ENCODE measurements at places on chromosomes 6 and 20.
A peak's percentile ranks its signal among the peaks of the same experiment; 100 is the strongest.

GRCh38 chr20:19348582-19348981 is 136.1 kb downstream of the SLC24A3 start:
- no peak for DNase-seq

DNA sequence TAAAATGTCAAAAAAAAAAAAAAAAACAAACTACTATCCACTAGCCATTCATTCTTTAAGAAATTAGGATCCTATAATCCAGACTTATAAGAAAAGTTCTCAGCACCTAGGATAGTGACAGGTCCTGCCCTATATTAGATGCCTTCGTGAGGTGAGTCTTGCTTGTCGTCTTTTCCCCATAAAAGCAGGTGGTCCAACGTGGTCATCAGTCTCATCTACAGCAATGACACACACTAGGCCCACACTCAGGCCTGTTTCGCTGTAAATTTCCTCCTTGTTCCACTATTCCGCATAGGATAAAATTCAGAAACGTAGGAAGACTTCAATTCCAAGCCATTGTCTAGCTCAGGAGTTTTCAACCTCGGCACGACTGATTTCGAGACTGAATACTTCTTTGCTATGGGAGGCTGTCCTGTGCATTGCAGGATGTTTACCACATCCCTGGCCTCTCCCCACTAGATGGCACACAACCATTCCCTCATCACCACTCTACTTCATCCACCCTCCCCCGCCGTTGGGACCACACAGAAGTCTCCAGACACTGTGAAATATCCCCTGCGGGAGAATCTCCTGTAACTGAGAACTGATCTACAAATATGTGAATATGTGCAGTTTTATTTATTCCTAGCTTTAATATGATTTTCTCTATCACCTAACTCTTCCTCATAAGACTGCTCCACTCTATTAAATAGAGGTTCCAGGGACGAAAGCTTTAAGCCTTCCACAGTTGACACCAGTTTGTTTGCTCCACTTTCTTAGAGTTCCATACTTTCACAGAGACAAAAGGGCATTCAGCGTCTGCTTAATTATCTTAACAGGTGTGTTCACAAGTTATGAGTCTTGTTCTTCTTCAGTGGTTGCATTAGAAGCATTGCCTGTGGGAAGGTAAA is 346.3 kb downstream of the BMP2 start:
- DNase-seq = no peak

GRCh38 chr20:1174787-1175186 is 10.0 kb downstream of the TMEM74B start:
- DNase-seq = no peak

DNA sequence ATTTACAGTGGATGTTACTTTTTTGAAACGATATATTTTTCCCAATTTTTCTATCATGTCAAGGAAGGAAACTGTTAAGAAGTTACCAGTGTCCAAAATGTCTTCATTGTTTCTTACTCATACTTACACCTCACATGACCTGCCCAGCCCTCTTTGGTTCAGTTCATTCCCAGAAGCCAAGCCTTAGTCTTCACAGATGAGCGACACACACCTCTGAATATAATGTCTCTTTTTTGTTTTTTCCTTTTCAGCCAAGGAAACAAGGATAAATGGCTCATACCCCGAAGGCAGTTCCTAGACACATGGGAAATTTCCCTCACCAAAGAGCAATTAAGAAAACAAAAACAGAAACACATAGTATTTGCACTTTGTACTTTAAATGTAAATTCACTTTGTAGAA is 225.2 kb downstream of the SMOC2 start:
- DNase-seq = no peak

GRCh38 chr20:54199721-54200176 is 8.1 kb upstream of the PFDN4 start:
- DNase-seq = peak; percentile 79

GRCh38 chr20:58003525-58003924 is 224.9 kb downstream of the ANKRD60 start:
- DNase-seq = no peak

DNA sequence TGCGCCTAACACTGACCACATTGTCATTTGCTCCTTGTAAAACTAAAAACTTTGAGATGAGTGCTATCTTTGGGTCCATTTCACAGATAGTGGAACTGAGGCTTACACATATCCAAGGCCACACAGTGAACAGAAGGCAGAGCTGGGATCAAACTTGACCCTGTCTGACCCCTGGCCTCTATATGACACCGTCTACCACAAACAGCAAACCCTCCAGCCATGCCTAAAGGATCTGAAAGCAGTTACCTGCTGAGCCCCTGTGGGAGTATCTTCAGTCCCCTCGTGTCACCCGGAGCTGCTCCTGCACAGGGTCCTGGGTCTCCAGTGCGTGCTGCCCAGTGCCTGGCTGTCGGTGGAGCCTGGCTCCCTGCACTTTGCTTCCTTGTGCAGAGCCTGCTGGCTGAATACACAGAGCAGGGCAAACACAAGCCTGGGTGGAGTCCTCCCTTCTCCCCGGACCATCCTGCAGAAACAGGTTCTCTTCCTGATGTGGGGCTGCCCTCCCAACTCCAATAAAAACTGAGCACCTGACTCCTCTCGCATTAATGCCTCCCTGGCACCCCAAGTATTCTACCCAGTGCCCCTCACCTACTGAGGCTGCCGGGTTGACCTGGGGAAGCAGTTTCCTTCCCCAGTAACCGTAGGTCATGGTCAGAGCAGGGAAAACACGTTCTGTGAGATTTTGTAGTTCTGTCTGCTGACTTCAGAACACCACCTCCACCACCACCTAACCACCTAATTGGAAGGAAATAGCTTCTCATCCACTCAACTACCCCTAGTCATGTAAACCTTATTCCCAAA is at the start of gene BCAS1:
Gene BCAS1 (minus strand): TSS at position 408 of the 801 bp plus-strand sequence. CDS start 11,876 bp downstream, outside the sequence.
- no peak for DNase-seq

GRCh38 chr6:36752187-36752885 is 54.7 kb downstream of the RAB44 start:
- DNase-seq = peak; percentile 40

DNA sequence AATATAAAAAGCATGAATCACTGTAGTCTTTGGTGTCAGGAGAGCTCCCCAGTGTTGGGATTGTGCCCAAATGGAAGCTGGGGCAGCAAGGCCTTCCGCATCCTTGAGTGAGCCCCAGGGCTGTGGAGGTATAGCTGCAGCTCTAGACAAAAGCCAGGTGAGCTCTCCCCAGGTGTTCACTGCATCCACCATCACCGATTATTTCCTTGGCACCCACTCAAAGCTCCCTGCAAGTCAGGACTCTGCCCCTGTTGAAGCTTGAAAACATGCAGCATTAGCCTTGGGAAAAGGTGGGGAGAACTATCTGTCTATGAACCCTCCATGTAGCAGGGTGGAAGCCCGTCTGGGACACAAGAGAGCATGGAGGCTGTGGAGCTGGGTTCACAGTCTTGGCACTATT is 228.8 kb downstream of the BMP7 start:
- DNase-seq = no peak

GRCh38 chr20:52621401-52621800 is 350.8 kb upstream of the TSHZ2 start:
- no peak for DNase-seq

DNA sequence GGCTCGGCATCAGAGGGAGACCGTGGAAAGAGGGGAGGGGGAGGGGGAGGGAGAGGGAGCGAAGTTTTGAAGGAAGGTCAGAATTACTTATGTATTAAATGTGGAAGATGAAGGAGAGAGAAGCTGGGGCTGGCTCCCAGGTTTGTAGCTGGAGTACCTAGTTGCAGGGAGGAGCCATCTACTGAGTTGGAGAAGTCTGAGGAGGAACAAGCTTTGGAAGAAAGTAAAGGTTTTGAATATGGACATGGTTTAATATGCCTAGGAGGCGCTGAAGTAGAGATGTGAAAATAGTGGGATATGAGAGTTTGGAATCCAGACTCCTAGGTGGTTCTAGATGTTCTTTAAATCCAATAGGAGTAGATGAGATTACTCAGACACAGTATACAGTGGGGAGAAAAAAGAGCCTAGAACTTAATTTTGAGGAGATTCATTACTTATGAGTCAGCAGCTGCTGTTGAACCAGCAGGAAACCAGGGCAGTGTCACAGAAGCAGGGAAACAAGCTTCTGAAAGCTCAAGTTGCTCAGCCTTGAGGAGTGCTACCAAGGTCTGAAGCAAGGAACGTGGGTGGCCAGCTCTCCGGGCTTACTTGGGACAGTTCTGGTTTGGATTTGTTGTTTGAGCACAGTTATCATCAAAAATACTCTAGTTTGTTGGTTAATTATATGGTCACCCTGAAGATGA is 149.3 kb downstream of the UTRN start:
- no peak for DNase-seq

- DNase-seq = no peak
Observed at GRCh38 chr6:81750200-81750599, 2.3 kb downstream of the TENT5A start.

GRCh38 chr6:40340196-40340595 is 247.0 kb downstream of the LRFN2 start:
- DNase-seq = no peak

DNA sequence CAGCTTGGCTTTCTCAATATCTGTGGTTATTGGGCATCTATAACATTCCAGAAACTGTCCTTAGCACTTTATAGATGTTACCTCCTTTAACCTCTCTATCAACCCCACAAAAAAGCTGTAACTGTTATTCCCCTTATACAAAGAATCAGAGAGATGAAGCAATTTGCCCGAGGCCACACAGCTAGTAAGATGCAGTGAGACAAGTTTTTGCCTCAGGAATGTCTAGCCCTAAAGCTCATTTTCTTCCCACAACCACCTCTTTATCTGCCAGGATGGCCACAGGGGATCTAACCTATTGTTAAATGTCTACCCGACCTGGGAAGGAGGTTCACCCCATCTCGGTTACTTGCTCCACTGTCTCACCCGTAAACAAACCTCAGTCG is 31.9 kb upstream of the TCP11 start:
- DNase-seq = no peak

GRCh38 chr6:163354761-163355425 is 59.6 kb upstream of the QKI start:
- no peak for DNase-seq

DNA sequence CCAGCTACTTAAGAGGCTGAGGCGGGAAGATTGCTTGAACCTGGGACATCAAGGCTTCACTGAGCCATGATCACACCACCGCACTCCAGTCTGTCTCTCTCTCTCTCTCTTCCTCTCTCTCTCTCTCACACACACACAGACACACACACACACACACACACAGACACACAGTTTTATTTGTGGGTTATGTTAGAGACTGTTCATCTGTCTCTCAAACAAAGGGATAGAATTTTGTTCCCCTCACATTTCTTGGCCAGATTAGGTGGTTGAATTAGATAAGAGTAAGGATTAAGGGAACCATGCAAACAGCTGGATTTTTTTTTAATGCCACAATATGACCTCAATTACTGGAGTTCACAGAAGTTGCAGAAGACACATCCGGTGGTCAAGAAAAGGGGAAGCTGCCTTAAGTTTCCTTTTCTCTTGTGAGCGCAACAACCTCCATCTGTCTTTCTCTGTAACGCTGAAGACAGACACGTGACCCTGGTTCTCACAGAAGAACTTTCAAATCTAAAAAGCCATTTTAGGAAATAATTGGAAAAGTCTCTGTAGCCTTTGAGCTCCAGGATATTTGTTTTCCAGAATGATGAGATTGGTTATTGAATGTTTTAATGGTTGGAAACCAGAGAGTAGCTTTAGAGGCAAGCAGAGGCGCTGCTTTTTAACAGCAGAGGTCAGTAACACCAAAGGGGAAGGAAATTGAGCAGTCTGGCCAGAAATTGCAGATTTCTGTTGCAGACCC is 32.9 kb upstream of the LGSN start:
- DNase-seq = no peak

DNA sequence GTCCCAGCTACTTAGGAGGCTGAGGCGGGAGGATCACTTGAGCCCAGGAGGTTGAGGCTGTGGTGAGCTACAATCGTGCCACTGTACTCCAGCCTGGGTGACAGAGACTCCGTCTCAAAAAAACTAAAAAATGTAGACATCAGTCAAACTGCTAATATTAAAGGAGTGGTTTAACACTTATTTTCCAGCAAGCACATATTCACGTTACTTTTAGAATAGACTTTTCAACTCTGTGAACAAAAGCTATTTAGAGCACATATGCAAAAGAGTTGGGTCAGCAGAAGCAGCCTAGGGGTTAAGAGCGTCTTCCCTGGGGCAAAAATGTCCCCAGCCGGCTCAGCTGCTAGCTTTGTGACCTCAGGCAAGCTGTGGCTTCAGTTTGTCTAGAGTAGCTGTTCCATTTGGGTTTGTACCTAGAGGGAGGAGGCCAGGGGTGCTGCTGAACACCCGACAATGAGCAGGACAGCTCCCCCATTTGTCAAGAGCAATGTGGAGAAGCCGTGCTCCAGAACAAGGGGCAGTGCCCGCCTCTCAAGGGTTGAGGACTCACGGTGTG is 62.5 kb upstream of the PTGIS start:
- no peak for DNase-seq

- DNase-seq = no peak
Observed at GRCh38 chr6:157403686-157404051, 22.7 kb downstream of the ZDHHC14 start.

GRCh38 chr20:60138256-60139220 is 180.3 kb downstream of the CDH26 start:
- DNase-seq = peak; percentile 52

DNA sequence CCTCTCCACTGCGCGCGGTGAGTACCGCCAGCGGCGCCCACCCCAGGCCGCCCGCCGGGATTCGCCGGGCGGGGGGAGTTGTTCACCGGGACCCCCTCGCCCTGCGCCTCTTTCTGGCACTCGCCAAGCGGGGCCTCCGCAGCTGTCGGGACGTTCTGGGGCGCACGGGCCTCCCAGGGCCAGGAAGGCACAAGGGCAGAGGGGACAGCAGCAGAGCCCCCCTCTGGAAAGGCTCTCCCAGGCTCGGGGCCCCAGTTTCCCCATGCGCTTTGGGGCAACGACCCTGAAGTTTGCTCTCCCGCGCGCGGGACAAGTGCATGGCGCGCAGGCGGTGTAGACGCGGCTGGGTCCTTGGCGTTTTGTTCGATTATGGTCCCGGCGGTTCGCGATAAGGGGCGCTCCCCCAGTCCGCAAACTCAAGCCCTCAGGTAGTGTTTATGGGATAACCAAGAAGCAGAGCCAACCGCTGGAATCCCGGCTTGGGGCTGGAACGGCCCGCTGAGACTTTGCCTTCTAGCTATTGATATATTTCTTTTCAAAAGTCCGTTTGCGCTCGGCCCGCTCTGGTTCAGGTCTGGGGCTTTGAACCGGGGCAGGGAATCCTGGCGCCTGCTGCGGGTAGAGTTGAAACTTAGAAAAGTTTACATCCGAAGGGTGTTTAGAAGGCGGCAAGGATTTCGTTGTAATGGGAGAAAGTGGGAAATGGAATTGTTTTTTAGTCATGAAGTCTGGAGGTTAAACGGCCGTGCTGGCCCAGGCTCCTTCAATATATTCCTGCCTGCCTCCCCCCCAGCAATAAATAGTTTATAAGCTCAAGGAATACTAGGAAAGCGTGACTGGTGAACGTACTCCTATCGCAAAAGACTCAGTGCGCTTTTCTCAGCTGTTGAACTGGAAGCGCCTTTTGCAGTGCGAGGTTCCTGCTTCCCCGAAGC is 595 bp downstream of the EYA2 start:
- no peak for DNase-seq

- DNase-seq = no peak
Observed at GRCh38 chr6:11929241-11929835, 82.8 kb upstream of the HIVEP1 start.

- no peak for DNase-seq
Observed at GRCh38 chr6:150534553-150534952, 65.1 kb upstream of the PLEKHG1 start.

All from activated CD4-positive, alpha-beta memory T cell treated with anti-CD3 and anti-CD28 coated beads for 36 hours (primary cell).